Stimulated activated CD4-positive, alpha-beta T cell treated with anti-CD3 and anti-CD28 coated beads, Interleukin-2, amount 100 ng/mL, for 48 hours (primary cell): ENCODE measurements at places on chromosomes 5 and 9.

DNA sequence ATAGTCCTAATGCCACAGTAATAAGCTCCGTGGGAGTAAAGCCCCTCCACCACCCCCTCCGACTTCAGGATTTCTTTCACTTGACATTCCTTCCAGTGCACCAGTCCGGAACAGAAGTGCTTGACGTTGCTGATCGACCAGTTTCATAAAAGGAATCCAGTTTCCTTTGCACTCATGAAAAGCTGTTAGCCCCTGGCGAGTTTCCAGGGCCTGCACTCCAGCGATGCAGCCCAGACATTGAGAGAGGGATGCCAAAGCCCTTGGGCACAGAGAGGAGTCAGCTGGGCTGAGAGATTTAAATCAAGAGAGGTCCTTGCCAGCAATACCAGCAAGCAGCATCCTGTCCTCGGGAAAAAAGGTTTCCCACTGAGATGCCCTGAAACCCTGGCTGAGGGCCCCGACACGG is 170.1 kb downstream of the GABBR2 start:
- DNase-seq: no peak

DNA sequence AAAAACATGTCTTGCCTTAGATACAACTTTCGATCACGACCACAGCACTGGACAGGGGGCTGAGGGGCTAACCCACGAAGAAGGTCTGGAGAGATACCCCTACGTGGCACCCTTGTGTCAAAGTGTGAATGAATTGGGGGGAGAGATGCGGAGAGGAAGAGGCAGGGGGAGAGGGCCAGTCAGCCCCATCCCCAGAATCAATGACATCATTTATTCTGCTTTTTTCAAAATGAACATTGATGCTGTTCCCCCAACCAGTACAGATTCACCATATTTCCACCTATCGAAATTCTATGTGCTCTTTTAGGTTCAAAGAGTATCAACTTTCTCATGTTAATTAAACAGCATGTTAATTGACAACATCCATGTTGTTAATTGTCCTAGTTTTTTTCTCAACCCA is 32.4 kb downstream of the DAP start:
- DNase-seq: no peak

DNA sequence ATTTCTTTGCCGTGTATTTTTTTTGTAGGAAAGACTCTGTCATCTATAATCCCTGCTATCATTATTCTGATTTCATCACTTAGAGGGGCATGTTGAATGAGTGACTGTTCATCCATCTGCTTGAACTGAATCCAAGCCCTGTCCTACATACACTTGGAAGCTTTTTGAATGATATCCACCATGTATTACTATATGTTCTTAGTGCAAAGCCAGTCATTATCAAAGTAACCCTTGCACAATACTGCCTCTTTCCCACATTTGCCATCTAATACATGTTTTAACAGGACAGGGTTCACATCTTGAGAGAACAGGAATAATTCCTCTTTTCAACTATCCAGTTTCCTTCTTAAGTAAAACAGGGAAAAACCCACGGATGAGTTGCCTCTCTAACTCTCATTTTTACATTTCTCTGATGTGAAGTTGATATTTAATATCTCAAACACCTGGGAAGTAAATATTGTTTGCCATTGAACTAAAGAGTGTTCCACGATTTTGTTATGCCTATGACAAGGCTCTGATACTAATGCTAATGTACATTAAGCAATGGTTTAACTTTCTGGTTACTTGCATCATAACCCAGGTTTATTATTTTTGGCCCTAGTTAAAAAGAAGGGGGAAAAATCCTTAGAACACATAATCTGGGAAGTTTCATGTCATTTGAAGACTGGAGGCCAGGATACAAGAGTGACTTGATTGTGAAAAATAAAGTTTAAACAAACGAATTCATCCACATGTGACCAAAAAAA is 103.7 kb upstream of the TARS1 start:
- no peak for DNase-seq

DNA sequence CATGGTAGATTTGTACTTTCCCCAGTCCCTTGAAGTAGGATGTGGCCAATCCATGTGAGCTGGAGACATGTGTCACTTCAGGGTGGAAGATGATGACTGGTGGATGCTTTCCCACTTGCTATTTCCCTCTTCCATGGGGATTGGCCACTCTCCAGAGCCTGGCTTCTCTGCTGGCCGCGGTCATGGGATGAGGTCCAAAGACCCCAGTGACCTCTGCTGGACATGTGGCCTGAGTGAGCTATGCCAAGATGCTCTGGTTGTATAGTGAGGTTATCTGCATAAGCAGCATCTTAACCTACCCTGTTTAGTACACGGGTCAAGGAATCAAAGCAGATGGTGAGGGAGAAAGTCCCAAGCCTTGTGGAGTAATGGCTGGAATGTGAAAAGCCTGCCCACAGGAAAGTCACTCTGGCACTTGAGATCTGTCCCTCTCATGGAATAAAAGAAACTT is 47.1 kb downstream of the SH3PXD2B start:
- DNase-seq: no peak

- DNase-seq: no peak
Observed at GRCh38 chr9:19922476-19923118, 133.8 kb upstream of the SLC24A2 start.
